Central memory CD8-positive, alpha-beta T cell (primary cell): ENCODE measurements at places on chromosomes 1 and 21.

DNA sequence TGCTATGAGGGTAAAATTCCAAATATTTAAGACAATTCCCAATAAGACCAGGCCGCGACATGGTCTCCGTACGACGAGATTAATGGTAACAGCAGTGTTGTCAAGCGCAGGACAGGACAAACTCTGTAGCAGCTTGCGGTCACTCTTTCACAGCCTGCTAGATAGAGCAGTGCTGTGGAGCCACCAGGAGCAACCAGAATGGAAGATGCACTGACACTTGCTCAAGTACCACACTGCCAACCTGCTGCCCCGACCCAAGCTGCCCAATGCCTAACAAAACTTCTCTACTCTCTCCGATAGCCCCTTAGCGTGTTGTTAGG lies 636 bp downstream of the WARS2 start:
- no peaks in the 10 kb centered on the region for H3K27me3 ChIP-seq
- H3K4me1 ChIP-seq: no peaks in the 10 kb centered on the region
- peaks cover 4% of the 10 kb centered on the region for H3K36me3 ChIP-seq
- DNase-seq: no peak
- no peak overlapping the region for H3K27ac ChIP-seq
- no peak overlapping the region for H3K4me3 ChIP-seq

DNA sequence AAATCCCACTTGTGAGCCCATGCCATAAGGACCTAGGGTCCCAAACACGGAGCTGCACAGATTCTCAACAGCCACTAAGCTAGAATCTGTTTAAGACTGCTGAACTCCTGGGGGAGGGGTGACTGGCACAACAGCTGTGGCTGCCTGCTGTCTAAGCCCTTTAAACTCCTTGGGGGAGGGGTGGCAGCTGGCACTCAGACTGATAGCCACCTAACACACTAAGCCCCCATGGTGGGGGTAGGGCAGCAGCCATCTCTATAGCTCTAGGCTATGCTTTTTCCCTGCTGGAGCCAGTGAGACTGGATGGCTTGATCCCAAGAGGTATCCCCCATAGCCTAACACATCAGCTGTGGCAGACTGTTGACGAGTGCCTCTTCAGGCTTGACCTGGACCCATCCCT lies 73.3 kb upstream of the FMO3 start:
- no peak for DNase-seq
- no peaks in the 10 kb centered on the region for H3K27me3 ChIP-seq
- no peak overlapping the region for H3K27ac ChIP-seq
- H3K4me1 ChIP-seq: no peaks in the 10 kb centered on the region
- H3K36me3 ChIP-seq: no peaks in the 10 kb centered on the region

DNA sequence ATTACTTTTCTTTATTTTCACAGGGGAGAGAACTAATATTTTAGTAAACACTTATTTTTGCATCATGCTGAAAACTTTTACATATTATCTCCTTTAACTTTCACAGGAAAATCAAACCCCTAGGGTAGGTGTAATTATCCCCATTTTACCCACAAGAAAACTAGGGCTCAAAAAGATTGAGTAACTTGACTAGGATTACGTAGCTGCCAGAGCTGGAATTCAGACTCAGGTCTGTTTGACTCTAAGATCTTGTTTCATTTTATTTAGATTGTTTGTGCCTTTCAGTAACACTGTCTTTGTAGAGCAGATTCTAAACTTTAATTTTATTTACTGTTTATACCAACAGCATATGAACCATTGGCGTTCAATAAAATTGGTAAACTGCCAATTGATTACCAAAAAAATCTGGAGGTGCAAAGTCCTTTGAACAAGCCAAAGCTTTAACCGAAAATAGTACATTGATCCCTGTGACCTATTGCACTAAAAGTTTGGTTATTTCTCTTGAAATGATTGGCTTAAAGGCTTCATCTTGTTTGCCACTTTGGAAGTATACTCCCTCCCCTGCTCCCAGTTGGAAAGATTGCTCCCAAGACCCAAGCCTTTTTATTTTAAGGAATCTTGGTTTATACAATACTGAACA lies 71.0 kb upstream of the WDR26 start:
- no peak for DNase-seq
- no peaks in the 10 kb centered on the region for H3K27me3 ChIP-seq
- no peak overlapping the region for H3K27ac ChIP-seq
- no peak overlapping the region for H3K4me3 ChIP-seq
- H3K4me1 ChIP-seq: peaks cover 24% of the 10 kb centered on the region

GRCh38 chr1:175873290-175873935 lies 130.0 kb upstream of the TNR start:
- peaks cover 2% of the 10 kb centered on the region for H3K36me3 ChIP-seq
- no peak for DNase-seq
- H3K27me3 ChIP-seq: peaks cover 11% of the 10 kb centered on the region
- no peak overlapping the region for H3K27ac ChIP-seq

- H3K4me1 ChIP-seq: peaks cover 77% of the 10 kb centered on the region
- no peak for DNase-seq
- H3K4me3 ChIP-seq: no peak overlapping the region
- no peaks in the 10 kb centered on the region for H3K27me3 ChIP-seq
- peaks cover 8% of the 10 kb centered on the region for H3K36me3 ChIP-seq
These were observed 24.9 kb downstream of the USP25 start for GRCh38 chr21:15754640-15755039.

- H3K36me3 ChIP-seq: peaks cover 3% of the 10 kb centered on the region
- peaks cover 11% of the 10 kb centered on the region for H3K4me1 ChIP-seq
- no peak overlapping the region for H3K4me3 ChIP-seq
- H3K27me3 ChIP-seq: peaks cover 79% of the 10 kb centered on the region
These were observed 47.1 kb downstream of the UMODL1 start for GRCh38 chr21:42117967-42118780.

- no peaks in the 10 kb centered on the region for H3K4me1 ChIP-seq
- no peaks in the 10 kb centered on the region for H3K36me3 ChIP-seq
- H3K4me3 ChIP-seq: no peak overlapping the region
- no peak overlapping the region for H3K27ac ChIP-seq
- no peaks in the 10 kb centered on the region for H3K27me3 ChIP-seq
These were observed 249.8 kb downstream of the USH2A start for GRCh38 chr1:216173376-216173995.

DNA sequence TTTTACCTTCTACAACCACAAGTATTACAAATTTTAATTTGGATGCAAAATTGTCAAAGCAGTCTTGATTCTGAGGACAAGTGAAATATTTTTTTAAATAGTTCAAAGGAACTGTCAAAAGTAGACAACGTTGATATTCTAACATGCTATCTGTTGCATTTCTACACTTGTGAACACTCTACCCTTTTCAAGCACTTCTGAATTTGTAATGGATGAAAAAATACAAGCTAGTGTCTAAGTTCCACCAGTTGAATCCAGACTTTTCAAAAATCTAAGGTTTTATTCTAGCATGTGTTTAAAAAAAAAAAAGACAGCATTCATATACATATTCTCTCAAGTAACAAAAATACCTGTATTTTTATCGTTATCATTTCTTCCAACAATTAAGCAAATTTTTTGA lies 2.1 kb downstream of the ARID4B start:
- H3K27ac ChIP-seq: no peak overlapping the region
- peaks cover 37% of the 10 kb centered on the region for H3K36me3 ChIP-seq
- H3K4me3 ChIP-seq: no peak overlapping the region
- no peak for DNase-seq
- no peaks in the 10 kb centered on the region for H3K27me3 ChIP-seq

GRCh38 chr1:106957795-106958194 lies 98.7 kb upstream of the PRMT6 start:
- no peak overlapping the region for H3K27ac ChIP-seq
- no peak overlapping the region for H3K4me3 ChIP-seq
- no peak for DNase-seq
- no peaks in the 10 kb centered on the region for H3K4me1 ChIP-seq
- H3K36me3 ChIP-seq: no peaks in the 10 kb centered on the region

- no peaks in the 10 kb centered on the region for H3K4me1 ChIP-seq
- no peak overlapping the region for H3K27ac ChIP-seq
- no peaks in the 10 kb centered on the region for H3K36me3 ChIP-seq
- no peaks in the 10 kb centered on the region for H3K27me3 ChIP-seq
These were observed 505.2 kb downstream of the PLPP3 start for GRCh38 chr1:56074007-56074651.

GRCh38 chr21:17537299-17537698 lies 24.5 kb downstream of the CXADR start:
- H3K4me3 ChIP-seq: no peak overlapping the region
- H3K36me3 ChIP-seq: no peaks in the 10 kb centered on the region
- H3K27me3 ChIP-seq: peaks cover 48% of the 10 kb centered on the region
- no peak overlapping the region for H3K27ac ChIP-seq
- no peak for DNase-seq
- peaks cover 5% of the 10 kb centered on the region for H3K4me1 ChIP-seq

DNA sequence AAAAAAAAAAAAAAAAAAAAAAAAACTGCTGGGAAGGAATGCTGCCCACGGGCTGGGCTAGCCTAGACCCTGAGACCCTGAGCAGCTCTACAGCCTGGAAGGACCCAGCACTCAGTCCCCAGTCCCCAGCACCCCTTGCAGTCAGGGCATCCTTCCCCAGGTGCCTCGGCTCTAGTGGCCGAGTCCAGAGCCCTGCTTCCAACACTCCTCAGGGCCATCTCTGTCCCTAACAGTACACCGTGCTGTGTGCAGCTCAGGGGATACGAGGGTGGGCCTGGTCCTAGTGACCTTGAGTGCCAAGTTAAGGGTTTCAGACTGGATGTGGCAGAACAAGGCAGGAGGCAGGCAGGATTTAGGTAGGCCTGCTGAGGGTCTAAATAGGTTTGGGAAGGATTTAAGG lies 50.2 kb upstream of the LRP8 start:
- H3K27ac ChIP-seq: no peak overlapping the region
- peaks cover 6% of the 10 kb centered on the region for H3K27me3 ChIP-seq
- H3K4me3 ChIP-seq: no peak overlapping the region
- no peak for DNase-seq
- H3K36me3 ChIP-seq: no peaks in the 10 kb centered on the region

DNA sequence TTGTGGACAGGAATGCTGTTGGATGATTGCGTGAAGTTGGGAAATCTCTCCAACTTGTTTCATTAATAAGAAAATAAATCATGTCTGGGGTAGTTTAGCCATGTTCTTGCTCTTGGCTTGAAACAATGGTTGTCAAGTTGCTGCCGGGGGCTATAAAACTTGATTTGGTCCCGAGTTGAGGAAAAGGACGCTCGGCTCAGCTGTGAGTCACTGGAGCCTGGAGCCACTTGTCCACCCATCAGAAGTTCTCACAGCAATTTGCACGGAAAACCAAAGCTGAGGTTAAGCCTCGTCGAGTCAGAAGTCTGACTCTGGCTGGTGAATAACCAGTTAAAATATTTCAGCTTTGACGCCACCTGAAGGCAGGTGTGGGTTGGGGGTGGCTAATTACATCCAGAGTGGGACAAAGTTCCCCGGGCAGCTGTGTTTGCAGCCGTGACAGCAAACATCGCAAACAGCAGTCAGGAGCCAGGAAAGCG lies 19.7 kb upstream of the RIPK4 start:
- no peak for DNase-seq
- peaks cover 66% of the 10 kb centered on the region for H3K27me3 ChIP-seq
- H3K36me3 ChIP-seq: peaks cover 1% of the 10 kb centered on the region
- H3K27ac ChIP-seq: no peak overlapping the region

DNA sequence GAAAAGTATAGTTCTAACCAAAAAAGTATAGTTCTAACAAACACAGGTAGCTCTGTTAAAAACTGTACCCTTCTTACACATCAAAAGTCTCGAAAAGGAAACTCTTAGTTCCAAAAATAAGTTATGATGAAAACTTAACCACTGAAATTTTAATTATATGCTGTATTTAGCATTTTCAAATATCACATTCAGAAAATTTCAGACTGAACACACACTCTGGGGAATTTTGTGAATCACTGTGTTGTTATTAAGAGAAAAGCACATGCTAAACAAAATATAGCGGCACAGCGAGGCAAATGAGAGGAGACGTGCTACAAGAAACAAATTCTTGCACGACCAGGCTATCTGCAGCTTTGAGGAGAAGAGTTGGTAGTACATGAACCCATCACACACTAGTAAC lies 30.4 kb downstream of the VAV3 start:
- peaks cover 7% of the 10 kb centered on the region for H3K36me3 ChIP-seq
- no peaks in the 10 kb centered on the region for H3K27me3 ChIP-seq
- DNase-seq: no peak
- H3K27ac ChIP-seq: no peak overlapping the region
- H3K4me3 ChIP-seq: peak overlapping the region; percentile 50

DNA sequence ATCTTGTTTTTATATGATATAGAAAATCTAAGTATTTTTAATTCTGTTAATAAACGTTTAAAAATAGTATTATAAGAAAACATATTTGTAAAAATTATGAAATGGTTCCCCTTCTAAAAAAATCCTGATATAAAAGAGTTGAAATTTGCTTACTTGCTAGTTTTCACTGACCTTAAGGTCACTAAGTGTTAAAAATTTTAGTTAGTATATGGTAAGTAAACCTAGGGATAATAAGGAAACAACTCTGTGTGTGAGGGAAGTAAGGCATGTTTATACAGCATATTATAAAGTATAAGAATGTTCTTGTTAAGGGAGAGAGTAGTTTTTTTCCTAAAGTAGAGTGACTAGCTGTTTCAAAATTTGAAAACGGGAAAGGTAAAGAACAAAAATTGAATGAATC lies 130.9 kb upstream of the LYPLAL1 start:
- H3K27me3 ChIP-seq: no peaks in the 10 kb centered on the region
- no peaks in the 10 kb centered on the region for H3K36me3 ChIP-seq
- DNase-seq: no peak
- H3K4me1 ChIP-seq: no peaks in the 10 kb centered on the region
- no peak overlapping the region for H3K4me3 ChIP-seq

DNA sequence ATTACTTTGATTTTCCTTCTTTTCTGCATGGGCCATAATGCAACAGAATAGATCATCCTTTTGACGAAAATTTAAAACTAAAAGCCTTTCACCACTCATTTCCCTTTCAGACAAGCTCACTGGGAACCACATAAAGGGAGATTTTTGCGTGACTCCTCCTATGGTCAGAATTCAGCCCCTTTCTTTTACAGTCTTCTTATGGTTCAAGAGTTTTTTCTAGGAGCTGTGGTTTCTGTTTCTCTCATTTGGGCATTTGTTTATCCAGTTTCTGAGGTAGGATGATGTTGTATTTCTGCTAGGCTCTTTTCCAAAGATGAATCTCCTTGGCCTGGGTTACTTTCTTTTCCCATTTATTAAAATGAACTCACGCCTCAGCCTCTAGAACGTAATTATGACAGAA lies 16.9 kb downstream of the RGS1 start:
- no peak overlapping the region for H3K4me3 ChIP-seq
- no peaks in the 10 kb centered on the region for H3K4me1 ChIP-seq
- H3K27me3 ChIP-seq: no peaks in the 10 kb centered on the region
- H3K36me3 ChIP-seq: no peaks in the 10 kb centered on the region

GRCh38 chr1:58755468-58755872 lies 28.4 kb downstream of the JUN start:
- H3K27me3 ChIP-seq: no peaks in the 10 kb centered on the region
- peak; percentile 40 for DNase-seq
- H3K36me3 ChIP-seq: no peaks in the 10 kb centered on the region
- peaks cover 58% of the 10 kb centered on the region for H3K4me1 ChIP-seq
- no peak overlapping the region for H3K27ac ChIP-seq

- peaks cover 61% of the 10 kb centered on the region for H3K36me3 ChIP-seq
- peak overlapping the region; percentile 70 for H3K27ac ChIP-seq
- no peak for DNase-seq
These were observed 15.6 kb downstream of the STRIP1 start for GRCh38 chr1:110049801-110050601.

GRCh38 chr1:154931940-154932487 lies 4.5 kb downstream of the PMVK start:
- H3K27ac ChIP-seq: no peak overlapping the region
- peaks cover 7% of the 10 kb centered on the region for H3K36me3 ChIP-seq
- H3K4me1 ChIP-seq: peaks cover 21% of the 10 kb centered on the region
- no peak overlapping the region for H3K4me3 ChIP-seq
- DNase-seq: no peak
- no peaks in the 10 kb centered on the region for H3K27me3 ChIP-seq
